ENCODE measurements at places on chromosomes 12 and 14. TPM values are rescaled to one million over a fixed set of nuclear protein-coding genes. Genes with fewer than 3 reads are reported as not detected.
A peak's percentile ranks its signal among the peaks of the same experiment; 100 is the strongest.

DNA sequence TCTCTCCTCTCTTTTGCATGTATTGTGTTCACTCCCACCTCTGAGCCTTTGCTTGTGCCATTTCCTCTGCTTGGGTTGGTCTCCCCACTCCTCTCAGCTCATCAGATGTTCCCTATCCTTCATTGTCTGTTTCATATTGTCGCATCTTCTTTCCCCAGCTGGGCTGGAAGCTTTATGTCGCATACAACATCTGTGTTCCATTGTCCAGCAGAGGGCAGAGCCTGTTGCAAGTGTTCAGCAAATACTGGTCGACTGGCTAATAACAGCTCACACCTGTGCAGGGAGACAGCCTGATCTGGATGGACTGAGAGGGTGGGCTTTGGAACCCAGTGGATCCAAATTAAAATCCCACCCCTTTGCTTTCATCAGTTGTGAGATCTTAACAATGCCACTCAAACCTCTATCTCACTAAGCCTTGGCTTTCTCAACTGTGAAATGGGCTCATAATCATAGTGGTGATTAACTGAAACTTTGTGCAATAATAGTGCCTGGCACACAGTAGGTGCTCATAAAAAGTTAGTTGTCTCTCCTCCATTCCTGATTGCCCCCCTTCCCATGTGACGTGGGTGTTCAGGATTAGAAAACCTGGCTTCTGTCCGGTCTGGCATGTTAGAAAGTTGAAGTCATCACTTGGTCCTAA lies 75.8 kb downstream of the RIN3 start:
- H3K4me1 ChIP-seq: no peaks in the 10 kb centered on the region
- no peak overlapping the region for H3K27ac ChIP-seq
- H3K27me3 ChIP-seq: no peaks in the 10 kb centered on the region
- no peak overlapping the region for H3K4me3 ChIP-seq
- no peak for DNase-seq

DNA sequence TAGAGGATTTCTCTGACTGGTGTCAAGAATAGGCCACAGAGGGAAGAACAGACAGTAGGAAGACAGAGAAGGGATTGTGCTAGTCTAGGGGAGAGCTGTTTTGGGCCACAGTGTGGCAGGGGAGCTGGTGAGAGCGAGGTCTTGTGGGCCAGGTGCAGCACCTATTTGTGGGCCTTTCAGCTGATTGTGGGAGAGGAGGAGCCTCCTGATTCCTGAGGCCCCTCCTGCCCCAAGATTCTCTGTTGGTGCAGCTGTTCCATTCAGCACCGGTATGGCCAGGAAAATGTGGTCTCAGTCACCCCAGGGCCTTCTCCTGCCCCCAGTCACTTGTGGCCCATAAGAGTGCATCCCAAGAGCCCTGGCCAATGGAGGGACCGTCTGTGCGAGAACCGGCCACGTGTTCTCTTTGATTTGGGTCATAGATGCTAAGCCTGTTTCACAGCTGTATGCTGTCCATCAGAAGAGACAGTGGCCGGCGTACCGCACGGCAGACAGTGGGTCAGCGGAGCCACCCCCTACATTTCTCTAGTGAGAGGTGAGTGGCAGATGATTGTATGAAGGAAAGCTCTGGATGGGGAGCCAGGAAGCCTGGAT lies 27.7 kb downstream of the TPCN1 start:
- no peak for DNase-seq
- no peaks in the 10 kb centered on the region for H3K27me3 ChIP-seq
- H3K4me3 ChIP-seq: no peak overlapping the region
- H3K36me3 ChIP-seq: peaks cover 28% of the 10 kb centered on the region
- no peak overlapping the region for H3K27ac ChIP-seq

GRCh38 chr14:94491511-94491910 lies 15.5 kb upstream of the SERPINA9 start:
- H3K4me3 ChIP-seq: no peak overlapping the region
- H3K36me3 ChIP-seq: no peaks in the 10 kb centered on the region
- peaks cover 3% of the 10 kb centered on the region for H3K27me3 ChIP-seq
- no peak overlapping the region for H3K27ac ChIP-seq

DNA sequence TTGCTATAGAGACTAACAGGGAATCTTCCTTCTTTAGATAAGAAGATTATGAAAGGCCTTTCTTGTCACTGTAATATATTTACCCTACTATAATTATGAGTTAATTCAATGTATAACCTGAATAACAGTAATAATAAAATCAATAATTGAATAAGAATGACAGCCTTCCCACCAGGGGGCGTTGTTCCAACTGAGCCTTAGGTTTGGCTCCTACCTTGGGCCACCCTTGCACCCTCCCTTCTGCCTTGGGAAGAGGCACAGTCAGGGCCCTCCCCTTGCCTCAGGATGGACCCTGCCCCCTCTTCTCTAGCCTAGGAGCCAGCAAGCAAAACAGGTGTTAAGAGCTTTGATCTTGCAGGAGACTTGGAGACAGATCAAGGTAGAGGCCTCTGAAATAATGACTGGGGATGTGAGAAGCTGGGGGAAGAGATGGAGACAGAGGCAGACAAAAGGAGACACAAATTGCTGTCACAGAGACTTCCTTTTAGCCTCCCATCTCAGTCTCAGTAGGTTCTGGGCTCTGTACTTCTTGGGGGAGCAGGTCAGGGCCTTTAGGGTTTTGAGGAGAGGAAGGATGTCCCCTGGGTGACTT lies 40.1 kb upstream of the CISTR start:
- H3K4me1 ChIP-seq: peaks cover 8% of the 10 kb centered on the region
- no peaks in the 10 kb centered on the region for H3K36me3 ChIP-seq
- no peak overlapping the region for H3K27ac ChIP-seq
- no peak for DNase-seq
- no peak overlapping the region for H3K4me3 ChIP-seq

NTF3 gene
- polyA plus RNA-seq: 3.1 TPM

- DNase-seq: no peak
- no peaks in the 10 kb centered on the region for H3K27me3 ChIP-seq
- H3K4me3 ChIP-seq: no peak overlapping the region
- H3K27ac ChIP-seq: no peak overlapping the region
- H3K36me3 ChIP-seq: peaks cover 28% of the 10 kb centered on the region
- H3K4me1 ChIP-seq: no peaks in the 10 kb centered on the region
Observed at GRCh38 chr12:122560138-122560537, 33.1 kb downstream of the KNTC1 start.

DNA sequence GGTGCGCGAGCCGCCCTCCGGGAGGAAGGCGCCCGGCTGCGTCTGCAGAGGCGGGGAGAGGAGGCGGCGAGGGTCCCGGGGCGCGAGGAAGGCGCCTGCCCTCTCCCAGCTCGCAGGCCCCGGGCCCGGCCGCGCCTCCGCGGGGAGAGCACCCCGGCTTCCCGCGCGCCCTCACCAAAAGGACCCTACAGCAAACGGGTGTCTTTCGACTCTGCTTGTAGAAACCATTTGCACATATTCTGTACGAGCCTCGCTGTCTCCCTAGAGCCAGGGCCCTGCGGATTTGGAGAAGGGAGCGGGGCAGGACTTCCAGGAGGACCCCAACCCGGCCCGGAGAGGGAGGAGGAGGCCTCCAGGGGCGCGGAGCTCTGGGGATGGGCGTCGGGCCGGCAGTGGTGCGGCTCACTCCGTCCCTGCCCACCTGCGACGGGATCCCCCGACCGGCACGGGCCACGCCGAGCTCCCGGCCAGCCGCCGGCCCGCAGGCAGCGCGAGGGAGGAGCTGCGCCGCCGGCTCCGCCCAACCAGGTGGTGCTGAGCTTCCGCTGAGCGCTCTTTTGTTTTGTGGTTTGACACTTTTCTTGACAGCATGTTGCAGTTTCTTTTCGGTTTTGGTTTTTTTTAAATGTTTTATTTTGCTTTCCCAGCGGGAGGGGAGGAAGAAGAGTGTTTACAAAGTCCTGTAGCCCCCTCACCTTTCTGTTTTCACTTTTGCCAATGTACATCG lies 103.3 kb upstream of the FKBP4 start:
- peak overlapping the region; percentile 36 for H3K4me3 ChIP-seq
- peaks cover 33% of the 10 kb centered on the region for H3K36me3 ChIP-seq
- DNase-seq: no peak
- peaks cover 4% of the 10 kb centered on the region for H3K27me3 ChIP-seq
- H3K4me1 ChIP-seq: peaks cover 11% of the 10 kb centered on the region
